Mesenteric fat pad (tissue), 1 donor: ENCODE measurements at places on chromosomes 7 and 10. TPM values are rescaled to one million over a fixed set of nuclear protein-coding genes. Genes with fewer than 3 reads are reported as not detected.

Gene ZNF775
- total RNA-seq: 1.6 TPM

Gene OR2A12
- total RNA-seq: not detected

DNA sequence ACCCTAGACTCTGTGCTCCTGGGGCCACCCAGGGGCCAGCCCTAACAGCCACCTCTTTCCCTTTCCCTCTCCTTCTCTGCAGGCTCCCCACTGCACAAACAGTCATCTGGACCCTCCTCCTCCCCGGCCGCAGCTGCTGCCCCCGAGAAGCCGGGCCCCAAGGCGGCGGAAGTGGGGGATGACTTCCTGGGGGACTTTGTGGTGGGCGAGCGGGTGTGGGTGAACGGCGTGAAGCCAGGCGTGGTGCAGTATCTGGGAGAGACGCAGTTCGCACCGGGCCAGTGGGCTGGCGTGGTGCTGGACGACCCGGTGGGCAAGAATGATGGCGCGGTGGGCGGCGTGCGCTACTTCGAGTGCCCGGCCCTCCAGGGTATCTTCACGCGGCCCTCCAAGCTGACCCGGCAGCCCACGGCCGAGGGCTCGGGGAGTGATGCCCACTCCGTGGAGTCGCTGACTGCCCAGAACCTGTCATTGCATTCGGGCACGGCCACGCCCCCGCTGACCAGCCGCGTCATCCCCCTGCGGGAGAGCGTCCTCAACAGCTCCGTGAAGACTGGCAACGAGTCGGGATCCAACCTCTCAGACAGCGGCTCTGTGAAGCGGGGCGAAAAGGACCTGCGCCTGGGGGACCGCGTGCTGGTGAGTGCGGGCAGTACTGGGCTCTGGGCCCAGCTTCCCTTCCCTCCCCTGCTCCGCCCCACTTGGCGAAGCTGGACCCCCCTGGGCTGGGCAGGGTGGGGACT, 49.3 kb downstream of the CLIP2 start:
- no peak for DNase-seq

Gene PAPOLB
- total RNA-seq: 0.22 TPM

Gene ZNF394
- 24.4 TPM for total RNA-seq

- no peak for DNase-seq
These were observed 69.3 kb downstream of the MYOF start for GRCh38 chr10:93412801-93413200.

DNA sequence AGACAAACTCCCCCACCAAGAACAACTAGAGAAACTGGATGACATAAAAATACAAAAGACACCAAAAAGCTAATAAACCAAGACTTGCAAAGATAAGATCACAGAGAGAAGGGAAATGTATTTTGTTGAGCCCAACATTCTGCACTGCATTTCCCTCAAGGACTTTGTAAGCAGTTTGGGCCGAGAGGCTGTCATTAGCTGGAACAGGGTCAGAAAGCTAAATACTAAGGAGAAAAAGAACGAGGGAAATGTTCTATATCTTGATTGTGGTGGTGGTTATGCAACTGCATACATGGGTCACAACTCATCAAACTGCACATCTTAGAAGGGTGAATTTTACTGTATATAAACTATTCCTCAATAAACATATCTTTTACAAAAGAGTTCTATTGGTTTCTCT, 315.0 kb downstream of the IPMK start:
- DNase-seq: no peak

GRCh38 chr7:139481364-139481763, 2.1 kb downstream of the KLRG2 start:
- DNase-seq: no peak

GRCh38 chr7:110623436-110623835, 467.5 kb upstream of the LRRN3 start:
- no peak for DNase-seq

GRCh38 chr10:11950325-11951018, 92.1 kb downstream of the UPF2 start:
- no peak for DNase-seq

DNA sequence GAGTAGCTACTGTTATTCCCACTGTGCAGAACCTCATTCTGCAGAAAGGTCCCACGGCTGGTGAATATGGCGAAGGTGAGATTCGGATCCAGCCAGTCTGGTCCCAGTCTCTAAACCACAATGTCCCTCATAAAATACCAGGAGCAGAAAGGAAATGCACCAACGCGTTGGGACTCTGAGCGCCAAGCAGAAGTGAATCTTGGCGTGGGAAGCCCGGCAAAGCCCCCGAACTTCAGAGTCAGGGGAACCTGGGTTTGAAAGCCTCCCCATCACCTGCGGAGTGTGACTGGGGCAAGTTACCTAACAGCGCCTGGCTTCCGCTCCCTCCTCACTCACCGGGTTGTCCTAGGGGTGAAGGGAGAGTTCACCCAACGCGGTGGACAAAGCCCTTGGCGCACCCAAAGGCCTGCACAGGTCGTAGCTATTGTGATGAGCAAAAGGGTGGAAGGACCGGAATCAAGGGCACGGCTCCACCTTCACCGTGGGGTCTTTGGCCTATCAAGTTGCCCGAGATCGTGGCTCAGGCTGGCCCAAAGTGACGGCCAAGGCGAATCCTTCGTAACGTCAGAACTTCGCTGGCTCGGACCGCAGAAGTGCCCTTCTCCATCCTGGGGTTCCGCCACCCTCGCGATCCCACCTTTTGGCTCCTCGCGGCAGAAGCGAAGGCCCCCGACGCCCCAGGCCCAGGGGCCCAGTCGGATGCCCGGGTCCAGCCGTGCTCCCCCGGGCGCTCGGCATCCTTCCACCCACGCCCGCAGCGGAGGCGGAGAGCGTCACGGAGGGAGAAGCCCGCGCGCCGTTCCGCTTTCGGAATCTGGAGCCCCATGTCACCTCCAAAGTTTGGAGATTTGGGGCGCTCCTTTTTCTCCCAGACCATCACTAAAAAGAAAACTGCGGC, 811 bp downstream of the RGS10 start:
- peak; percentile 80 for DNase-seq

- DNase-seq: no peak
These were observed 51.6 kb downstream of the HIBADH start for GRCh38 chr7:27611059-27611458.
